Right cardiac atrium (tissue), 5 donors: ENCODE measurements at places on chromosomes 13 and 19.

DNA sequence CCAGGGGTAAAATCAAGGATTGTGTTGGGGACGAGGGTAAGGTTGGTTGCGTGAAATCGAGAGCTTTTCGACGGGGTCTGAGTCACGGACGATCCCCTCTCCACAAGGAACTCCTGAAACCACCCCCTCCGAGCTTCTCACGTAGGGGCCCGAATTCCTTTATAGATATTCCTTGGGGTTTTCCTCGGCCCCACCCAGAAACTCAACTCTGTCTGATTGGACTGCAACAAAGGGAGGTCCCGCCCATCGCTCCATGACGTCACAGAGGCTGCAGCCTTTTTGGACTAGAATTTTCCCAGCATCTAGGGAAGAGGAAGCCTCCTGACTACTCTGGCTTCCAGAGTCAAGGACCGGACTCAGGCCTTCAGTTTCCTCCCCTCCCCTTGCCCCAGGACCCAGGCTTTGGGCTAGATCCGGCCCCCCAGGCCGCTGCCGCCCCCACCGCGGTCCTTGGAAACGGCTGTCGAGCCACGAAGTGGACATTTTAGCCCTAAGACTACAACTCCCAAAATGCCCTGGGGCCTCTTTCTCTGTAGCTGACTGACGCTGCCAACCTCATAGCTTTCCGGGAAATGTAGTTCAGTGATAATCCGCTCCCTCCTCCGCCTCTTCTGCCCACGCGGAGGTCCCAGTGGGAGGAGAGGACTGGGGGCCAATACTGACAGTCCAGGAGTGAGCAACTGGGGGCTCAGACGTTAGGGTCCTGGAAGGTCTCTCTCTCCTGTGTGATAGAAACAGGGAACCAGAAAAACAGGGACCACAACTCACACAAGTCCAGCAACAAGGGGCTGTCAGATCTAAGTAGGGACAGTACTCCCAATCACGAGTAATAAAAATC, at the start of gene IZUMO1:
Gene IZUMO1, minus strand, starts transcription at position 172 of the 838 bp plus-strand sequence. CDS start 1,050 bp downstream, outside the sequence.
- peak; percentile 93 for DNase-seq

GRCh38 chr13:109130093-109130835, 500.9 kb downstream of the MYO16 start:
- DNase-seq: no peak

- peak; percentile 45 for DNase-seq
Observed at GRCh38 chr19:17576758-17577456, 21.5 kb downstream of the COLGALT1 start.

DNA sequence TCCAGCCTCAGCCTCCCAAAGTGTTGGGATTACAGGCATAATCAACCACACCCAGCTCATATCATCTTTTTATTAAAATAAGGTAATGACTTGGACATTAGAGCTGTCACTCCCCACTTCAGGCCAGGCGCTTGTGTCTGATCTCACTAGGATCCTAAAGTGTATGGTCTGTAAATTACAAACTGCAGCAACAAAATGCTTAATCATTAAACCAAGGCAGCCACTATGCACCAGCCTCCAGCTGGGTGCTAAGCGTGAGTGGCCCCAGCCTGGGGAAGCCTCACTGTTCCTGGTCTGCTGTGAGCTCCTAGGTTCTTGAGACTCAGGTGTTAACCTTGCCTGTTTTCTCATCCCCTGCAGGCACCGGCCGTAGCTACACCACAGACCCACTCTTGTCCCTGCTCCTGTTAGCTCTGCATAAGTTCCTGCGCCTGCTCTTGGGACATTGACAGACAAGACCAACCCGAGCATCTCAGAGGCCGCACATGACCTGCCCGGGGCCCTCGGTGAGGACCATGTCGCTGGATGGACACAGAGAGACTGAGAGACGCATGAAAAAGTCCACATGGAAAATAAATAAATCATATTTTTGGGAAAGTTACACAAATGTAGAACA, 37.8 kb downstream of the VSTM2B start:
- DNase-seq: no peak

- no peak for DNase-seq
Observed at GRCh38 chr19:38375748-38376147, 1.4 kb downstream of the PSMD8 start.

DNA sequence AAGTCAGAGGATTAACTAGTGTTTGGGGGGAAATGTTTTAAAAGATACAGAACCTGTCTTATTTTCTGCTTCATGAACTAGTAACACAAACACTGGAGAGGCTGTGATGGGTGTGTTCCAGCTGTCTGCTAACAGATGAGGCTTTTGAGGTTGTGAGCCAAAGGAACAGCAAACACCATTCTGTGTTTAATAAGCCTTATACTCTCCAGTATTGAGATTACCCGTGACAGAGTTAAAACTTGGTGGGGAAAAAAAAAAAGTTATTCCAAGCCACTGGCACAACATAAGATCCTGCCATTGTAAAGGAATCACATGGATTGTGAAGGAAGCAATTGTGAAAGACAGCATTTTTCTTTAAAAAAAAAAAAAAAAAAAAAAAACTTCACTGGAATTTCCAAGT, 48.4 kb downstream of the KCTD12 start:
- DNase-seq: no peak

- no peak for DNase-seq
Observed at GRCh38 chr19:48444936-48445200, 915 bp upstream of the GRWD1 start.

- no peak for DNase-seq
Observed at GRCh38 chr13:103788061-103788652, 721.9 kb upstream of the SLC10A2 start.

GRCh38 chr19:50679177-50680125, 30.2 kb downstream of the C19orf81 start:
- peak; percentile 91 for DNase-seq
